ENCODE measurements at places on chromosomes 16 and 17.

- DNase-seq: no peak
Measured at GRCh38 chr16:67736858-67737257, 17.7 kb upstream of the GFOD2 start.

GRCh38 chr17:28773736-28774135, 29.9 kb downstream of the TRAF4 start:
- DNase-seq: no peak

DNA sequence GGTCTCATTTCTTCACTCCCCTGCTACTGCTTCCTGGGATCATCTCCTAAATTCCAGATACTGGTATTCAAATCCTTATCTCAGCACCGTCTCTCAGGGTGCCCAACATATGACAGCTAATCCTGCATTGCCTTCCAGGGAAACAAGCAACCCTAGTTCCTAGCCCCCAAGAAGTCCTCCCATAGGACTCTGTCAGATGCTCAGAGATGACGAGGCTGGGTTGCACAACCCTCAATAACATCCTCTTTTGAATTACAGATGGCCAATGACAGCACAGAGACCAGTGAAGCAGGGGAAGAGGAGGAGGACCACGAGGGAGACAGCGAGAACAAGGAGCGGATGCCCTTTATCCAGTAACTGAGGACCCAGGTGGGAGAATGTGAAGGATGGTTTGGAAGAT, 45.0 kb upstream of the CLEC3A start:
- no peak for DNase-seq

DNA sequence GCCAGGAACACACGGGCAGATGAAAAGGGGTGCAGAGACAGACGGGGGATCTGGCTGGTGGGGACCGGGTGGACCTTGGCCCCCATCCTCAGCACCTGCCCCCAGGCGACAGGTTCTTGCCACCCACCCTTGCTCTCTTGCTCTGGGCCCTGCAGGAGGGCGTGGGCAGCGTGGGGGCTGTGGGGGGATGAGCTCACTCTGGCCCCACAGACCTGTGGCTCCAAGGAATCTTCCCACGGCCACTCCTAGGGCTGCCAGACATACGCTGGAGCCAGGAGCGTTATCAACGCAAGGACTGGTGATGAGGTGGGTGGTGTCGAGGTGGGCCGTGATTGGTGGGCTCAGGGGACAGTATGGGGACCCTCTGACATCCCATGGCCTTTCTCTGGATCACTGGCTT, 6.3 kb downstream of the CTRB1 start:
- DNase-seq: no peak

DNA sequence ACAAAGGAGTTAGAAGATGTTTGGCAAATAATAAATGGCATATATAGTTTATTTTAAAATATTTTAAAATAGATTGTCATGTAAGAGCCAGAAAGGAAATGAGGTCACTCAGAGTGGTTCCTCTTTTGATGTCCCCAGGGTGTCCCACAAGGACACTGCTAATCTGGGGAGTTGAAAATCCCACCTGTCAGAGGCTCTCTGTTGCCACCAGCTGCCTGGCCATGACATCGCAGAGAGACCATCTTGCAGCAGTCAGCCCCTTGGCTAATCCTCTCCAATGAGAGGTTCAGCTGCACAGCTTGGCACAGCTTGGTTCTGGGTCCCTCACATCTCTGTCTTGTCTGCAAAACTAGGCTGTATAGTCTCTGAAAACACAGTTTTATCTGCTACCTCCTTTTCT, 11.0 kb upstream of the RBFOX1 start:
- DNase-seq: no peak

Data from aorta (tissue), 5 donors.